ENCODE measurements at places on chromosomes 1 and 21.

- no peak for DNase-seq
Measured at GRCh38 chr21:26820509-26820908, 24.7 kb downstream of the ADAMTS1 start.

- DNase-seq = peak; percentile 79
Measured at GRCh38 chr1:232891071-232891470, 59.3 kb upstream of the NTPCR start.

DNA sequence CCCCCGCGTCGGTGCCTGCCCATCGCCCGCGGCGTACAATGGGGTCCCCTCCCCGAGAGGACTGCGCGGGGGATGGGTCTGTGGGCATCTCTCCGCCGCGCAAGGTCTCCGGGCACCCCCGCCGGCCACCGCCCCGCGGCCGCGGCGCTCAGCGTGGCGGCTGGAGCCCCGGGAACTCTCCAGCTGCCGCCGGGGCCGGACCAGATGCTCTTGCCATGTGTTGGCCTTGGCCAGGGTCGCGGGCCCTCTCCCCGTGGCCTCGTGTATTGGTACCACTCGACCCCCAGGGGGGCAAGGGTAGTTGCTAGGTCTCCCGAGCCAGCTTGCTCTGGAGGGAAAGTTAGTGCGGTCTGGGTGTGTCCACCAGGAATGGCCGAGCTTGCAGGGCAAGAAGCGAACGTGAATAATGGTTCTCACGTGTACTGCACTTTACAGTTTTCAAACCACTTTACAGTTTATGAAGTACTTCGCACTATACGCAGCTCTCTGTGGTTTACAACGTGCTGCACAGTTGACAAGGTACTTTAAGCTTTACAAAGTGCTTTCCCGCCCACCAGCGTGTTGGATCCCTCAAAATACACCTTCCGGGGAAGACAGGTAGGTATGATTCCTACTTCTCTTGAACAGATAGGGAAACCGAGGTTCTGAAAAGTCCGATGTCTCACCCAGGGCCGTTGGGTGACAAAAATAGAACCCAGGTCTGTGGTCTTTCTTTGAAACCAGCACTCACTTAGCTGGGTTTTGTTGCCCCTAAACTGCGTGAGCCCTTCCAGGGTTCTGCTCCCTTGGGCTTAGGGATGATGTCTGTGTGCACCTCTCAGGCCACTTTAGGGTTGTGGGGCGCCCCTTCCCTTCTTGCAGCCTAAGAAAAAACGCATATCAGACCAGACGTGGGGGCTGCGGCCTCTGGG, 1.2 kb downstream of the EPHB2 start:
- peak; percentile 17 for DNase-seq

DNA sequence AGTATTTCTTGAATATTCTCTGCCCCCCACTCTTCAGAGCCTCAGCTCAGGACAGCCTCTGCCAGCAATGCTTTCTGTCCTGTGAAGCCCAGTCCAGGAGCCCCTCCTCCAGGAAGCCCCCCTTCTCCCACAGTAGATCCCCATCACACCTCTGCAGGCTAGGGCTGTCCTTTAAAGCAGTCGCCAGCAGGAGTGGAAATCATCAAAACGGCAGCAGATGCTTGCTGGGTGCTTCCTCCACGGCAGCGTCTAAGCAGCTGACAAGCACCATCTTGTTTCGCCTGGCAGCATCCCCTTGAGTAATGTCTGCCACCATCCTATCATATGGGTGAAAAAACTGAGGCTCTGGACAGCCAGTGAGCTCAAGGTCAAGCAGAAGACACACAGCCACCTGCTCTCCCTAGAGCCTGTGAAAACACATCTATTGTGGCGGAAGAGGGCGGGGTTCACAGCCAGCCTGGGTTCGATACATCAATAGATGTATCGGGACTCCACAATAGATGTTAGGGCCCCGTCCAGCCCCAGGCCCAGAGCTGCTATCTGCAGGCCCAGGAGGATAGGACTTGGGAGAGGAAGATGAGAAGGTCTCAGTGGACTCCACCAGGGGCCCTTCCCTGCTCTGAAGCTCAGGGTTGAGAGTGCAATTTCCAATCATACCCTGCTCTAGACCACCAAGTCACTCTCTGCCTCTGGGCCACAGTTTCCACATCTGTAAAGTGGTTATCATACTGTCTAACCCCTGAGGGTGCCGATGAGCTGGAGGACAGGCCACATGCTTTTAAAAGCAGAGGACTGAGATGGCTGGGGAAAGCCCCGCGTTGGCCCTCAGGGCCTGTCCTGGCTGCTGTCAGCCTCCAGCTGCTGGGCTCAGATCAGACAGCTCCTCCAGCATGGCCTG, 17.5 kb downstream of the RUNX3 start:
- no peak for DNase-seq

- no peak for DNase-seq
Measured at GRCh38 chr1:164475834-164476233, 83.2 kb upstream of the PBX1 start.

- no peak for DNase-seq
Measured at GRCh38 chr1:34806396-34806795, 13.6 kb downstream of the GJA4 start.

Measured in cardiac fibroblast (primary cell).